Kidney glomerular epithelial cell (primary cell): ENCODE measurements at places on chromosomes 6 and 20.

DNA sequence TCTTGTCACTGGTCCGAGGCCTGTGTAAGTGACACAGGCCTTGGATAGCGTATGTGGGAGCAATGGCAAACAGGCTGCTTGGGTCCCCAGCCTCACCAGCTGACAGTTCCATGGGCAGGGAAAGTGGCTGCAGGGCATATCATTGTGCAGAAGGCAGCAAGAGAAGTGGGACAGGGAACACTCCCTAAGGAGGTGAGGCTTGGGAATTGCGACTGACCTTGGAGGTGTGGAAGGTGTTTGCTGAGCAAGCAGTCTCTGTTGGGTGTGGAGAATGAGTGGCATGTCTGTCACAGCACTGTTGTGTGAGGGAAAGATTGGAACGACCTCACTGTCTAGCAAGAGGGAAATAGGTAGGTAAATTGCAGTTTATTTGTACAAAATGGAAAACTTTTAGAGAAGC, 16.8 kb downstream of the POFUT1 start:
- no peak for DNase-seq

GRCh38 chr6:102986086-102986485, 1592.6 kb downstream of the GRIK2 start:
- DNase-seq = no peak

DNA sequence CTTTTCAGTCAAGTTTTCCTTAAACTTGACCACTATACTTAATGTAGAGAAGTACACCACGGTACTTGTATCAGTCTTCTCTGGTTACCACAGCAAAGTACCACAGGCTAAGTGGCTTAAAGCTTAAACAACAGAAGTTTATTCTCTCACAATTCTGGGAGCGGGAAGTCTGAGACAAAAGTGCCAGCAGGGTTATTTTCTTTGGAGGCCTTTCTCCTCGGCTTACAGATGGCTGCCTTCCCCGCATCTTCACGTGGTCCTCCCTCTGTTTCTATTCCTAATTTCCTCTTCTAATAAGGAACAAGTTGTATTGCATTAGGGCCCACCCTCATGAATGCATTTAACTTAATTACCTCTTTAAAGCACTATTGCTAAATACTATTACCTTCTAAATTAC, 258.0 kb downstream of the PLCB1 start:
- DNase-seq = no peak

GRCh38 chr6:109187399-109188114, 92.2 kb downstream of the CEP57L1 start:
- DNase-seq = peak; percentile 74

DNA sequence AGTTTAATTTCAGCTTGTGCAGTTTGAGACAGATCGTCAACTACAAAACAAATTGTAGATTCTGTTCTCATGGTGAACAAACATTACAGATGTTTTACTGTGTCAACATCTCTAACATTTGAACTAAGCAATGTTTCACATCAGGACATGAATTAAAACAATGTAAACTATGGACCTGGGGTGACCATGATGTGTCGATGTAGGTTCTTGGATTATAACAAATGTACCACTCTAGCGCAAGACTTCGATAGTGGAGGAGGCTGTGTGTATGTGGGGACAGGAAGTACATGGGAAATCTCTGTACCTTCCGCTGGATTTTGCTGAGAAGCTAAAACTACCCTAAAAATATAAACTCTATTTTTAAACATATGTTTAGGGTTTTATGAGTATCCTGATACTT, 17.1 kb downstream of the HIVEP2 start:
- DNase-seq = no peak

DNA sequence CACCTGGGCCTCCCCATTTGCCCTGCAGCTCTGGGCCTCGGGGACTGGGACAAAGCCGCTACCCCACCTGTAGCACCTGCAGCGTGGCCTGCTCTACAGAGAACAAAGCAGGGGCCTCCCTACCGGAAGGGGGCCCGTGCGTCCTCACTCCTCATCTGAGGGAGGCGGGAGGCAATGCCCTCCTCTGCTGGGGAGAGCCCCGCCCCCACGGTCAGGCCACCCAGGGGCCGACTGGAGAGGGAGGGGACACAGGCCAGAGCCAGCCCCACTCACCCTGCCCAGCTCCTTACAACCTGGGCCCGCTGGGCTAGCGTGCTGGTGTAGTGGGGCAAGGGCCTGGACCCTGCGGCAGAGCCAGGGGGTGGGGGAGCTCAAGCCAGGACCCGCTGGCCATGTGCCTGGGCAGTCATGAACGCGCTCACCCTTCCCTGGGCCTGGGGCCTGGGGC, 8.0 kb downstream of the LAMA5 start:
- DNase-seq = no peak

GRCh38 chr20:10483691-10484090, 48.6 kb downstream of the SLX4IP start:
- no peak for DNase-seq

GRCh38 chr6:139447656-139447975, 73.2 kb upstream of the CITED2 start:
- DNase-seq = no peak

DNA sequence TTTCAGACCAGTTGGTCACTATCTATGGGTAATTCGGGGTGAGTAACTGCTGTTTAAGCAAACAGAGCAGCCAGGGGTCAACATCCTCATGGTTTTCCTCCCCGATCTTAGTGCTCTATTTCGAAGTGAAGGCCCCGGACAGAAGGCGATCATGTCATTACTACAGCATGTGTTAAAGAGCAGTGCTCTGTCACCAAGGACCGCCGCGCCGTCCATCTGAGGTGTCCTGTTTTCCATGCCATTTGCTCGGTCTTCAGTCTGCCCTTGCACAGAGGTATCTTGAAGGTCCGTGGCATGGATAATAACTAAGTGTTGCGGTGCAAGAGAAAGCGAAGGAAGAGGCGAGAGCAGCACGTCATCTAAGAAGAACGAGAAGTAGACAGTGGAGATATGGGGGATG, 25.1 kb downstream of the PPP1R3G start:
- DNase-seq = no peak

- no peak for DNase-seq
These were observed 152.2 kb downstream of the TRIM27 start for GRCh38 chr6:28771401-28772267.

- DNase-seq = no peak
These were observed 90.4 kb upstream of the FOXP4 start for GRCh38 chr6:41455818-41456217.
